ENCODE measurements at places on chromosomes 3 and 15.

- no peak for DNase-seq
Measured at GRCh38 chr3:76679541-76679940, 360.4 kb upstream of the ROBO2 start.

DNA sequence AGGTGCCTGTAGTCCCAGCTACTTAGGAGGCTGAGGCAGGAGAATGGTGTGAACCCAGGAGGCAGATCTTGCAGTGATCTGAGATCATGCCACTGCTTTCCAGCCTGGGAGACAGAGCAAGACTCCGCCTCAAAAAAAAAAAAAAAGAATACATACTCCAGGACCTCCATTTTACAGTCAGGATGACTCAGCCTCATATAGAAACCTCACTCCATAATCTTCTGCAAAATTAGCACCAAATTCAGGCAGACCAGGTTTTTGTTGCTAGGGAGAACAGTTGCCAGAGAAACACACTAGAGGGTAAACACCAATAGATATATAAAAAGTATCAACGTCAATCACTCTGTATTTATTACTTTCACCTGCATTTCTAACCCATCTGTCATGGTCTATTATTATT, 28.3 kb upstream of the AP3B2 start:
- DNase-seq: no peak

- peak; percentile 52 for DNase-seq
Measured at GRCh38 chr15:64883997-64884511, 27.6 kb upstream of the ANKDD1A start.

DNA sequence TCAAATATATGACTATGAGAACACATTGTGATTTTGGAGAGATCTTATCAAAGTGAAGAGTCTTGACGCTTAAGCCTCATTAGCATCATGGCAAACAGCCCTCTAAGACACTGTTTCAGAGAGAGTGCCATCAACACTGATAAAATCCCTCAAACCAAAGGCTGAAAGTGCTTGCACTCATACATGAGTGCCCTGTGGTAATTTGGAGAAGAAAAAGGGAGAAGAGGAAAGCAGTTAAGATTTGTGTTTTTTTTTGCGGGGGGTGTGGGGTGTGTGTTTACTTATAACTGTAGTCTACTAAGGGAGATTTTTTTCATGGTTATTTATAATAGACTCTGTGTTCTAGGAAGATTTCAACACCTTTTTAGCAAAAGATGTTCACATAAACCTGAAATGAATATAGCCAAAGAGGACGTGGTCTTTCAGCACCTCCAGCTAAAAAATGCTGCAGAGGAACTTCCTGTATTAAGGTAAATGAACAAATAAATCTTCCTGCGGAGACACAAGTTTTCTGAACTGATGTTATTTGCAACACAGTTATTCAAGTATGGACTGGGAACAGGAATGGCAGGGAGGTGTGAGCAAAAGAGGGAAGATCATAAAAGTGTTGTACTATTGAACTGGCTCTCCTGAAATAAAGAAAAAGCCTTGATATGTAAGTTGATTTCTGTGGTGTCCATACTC, 81.9 kb upstream of the TGFBR2 start:
- no peak for DNase-seq

DNA sequence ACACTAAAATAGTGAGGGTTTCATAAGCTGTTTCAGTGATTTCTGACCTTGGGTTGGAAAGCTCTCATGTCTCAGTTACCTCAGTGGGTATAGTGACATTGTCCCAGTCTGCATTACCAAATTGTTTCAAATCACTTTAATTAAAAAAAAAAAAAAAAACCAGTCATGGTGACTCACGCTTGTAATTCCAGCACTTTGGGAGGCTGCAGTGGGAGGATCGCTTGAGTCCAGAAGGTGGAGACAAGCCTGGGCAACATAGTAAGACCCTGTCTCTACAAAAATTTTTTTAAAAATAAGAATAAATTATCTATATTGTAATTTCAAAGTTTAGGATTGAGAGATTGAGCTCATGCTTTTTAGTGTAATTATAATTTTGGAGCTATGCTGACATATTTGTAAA, 78.0 kb downstream of the MBNL1 start:
- no peak for DNase-seq

DNA sequence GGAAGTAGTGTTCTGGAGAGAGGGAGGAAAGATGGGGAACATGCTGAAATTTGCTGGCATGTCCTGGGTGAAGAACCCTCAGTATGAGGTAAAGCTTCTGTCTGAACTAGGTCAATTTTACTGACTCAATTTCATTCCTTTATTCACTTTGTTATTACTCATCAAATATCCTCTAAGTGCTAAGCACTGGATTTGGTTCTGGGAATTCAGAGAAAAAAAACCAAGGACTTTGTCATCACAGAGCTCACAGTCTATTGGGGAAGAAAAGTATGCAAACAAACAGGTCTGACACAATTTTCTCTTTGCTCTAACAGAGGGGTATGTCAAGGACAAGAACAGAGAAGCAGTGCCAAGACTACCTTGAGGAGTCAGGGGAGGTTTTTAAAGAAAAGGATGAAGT, 68.0 kb downstream of the TFG start:
- no peak for DNase-seq

DNA sequence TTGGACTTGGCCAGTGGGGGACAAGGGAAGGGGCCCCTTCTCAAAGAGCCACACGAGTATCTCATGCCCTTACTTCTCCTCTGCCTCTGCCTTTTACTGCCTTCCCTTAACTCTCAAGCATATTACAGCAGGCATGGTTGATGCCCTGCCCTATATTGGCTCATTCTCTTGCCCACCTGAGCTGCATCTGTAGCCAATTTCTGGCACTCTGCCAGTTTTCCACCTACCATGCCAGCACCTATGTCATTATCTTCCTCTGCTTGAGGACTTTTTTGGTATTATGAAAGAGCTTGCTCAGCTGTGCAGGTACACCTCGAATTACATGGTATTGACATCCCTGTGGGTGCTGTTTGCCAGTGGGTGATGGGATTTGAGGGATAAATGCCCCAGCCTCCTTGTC, 181.8 kb downstream of the OXSM start:
- DNase-seq: no peak

- peak; percentile 56 for DNase-seq
Measured at GRCh38 chr3:149969940-149970715, 567 bp downstream of the PFN2 start.

GRCh38 chr3:169383770-169384169, 279.7 kb downstream of the MECOM start:
- no peak for DNase-seq

DNA sequence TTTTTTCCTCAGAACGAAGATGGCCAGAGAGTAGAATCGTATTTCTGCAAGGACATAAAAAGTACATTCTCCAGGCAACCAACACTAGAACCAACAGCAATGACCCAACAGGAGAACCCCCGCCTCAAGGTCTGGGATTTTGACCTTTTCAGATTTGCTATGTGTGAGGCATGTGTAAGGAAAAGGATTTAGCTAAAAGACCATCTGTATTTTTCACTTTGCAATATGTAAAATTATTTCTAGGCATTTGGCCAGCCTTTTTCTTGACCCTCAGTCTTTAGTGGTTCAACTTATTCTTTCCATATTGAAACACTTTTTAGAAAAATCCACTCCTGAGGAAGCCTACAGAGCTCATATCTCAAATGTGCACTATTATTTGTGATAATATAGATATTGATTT, 219.2 kb upstream of the GOLGA6L4 start:
- DNase-seq: no peak

GRCh38 chr3:151278230-151278629, at the start of gene P2RY14:
P2RY14 (minus strand) TSS chr3:151278542; CDS start chr3:151214316, 64,226 bp downstream.
- no peak for DNase-seq

DNA sequence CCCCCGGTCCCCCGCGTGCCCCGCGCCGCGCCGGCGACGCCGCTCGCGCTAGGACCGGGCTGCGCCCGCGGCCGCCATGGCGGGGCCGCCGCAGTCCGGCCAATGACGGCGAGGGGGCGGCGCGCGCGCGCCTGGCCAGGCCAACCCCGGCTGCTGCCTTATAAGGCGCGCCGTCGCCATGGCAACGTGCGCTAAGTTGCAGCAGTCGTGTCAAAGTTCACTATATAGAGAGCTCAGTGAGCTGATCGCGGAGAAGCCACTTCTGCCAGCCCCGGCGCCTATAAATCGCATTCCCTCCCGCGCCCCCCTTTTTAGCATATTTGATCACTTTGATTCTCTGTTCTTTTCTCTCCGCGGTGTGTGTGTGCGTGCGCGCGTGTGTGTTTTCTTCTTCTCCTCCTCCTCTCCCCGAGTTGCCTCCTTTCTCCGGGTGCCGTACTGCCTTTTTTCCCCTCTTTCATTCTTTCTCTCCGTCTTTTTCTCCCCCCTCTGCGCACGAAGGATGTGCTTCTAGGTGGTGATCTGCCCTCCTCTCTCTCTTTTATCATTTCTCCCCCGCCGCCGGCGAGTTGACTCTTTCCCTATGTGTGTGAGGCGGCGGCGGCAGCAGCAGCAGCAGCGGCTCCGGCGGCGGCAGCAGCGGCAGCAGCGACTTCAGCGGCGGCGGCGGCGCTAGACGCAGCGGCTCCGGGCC, at the start of gene NR2F2:
Gene NR2F2 (plus strand): TSS at position 251 of the 694 bp plus-strand sequence. CDS start 1,406 bp downstream, outside the sequence.
- DNase-seq: peak; percentile 47

- DNase-seq: no peak
Measured at GRCh38 chr3:144294659-144295538, 323.3 kb downstream of the DIPK2A start.

DNA sequence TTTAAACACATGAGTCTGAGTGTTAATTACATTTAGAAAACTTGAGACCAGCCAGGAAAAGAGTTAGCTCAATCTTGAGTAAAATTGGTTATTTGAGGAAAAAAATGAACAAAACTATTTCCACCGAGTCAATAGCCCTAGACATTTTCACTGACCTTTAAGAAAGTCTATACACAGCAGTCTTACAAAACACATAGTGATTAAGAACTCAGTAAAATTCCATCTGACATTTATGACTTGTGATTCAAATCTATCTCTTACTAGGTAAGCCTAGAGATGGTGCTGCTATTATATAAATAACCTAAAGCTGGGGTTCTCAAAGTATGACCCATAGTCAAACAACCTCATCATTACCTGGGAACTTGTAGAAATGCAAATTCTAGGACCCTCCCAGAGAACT, 109.1 kb upstream of the COL8A1 start:
- DNase-seq: no peak

GRCh38 chr3:172303941-172304558, 144.2 kb downstream of the GHSR start:
- no peak for DNase-seq

DNA sequence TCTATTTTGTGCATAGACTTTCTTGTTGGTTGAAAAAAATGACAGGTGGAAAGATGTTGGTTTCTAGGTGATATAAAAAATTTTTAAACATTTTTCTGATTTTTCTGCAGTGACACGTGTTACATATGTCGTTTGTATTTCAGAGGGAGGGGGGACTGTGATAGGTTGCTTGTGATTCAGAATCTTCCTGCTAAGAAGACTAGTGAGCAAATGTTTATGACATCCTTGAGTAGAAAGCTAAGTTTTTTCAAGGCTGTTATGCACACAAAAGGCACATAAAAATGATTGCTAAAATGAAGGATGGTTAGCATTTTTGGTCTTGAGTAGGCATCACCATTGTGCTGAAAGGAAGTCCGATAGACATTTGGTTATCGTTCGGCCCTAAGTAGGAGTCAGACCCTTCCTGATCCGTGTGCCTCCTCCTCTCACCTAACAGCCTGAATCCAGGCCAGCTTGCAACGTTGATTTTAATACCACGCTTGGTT, 1.5 kb downstream of the ZNF639 start:
- no peak for DNase-seq

DNA sequence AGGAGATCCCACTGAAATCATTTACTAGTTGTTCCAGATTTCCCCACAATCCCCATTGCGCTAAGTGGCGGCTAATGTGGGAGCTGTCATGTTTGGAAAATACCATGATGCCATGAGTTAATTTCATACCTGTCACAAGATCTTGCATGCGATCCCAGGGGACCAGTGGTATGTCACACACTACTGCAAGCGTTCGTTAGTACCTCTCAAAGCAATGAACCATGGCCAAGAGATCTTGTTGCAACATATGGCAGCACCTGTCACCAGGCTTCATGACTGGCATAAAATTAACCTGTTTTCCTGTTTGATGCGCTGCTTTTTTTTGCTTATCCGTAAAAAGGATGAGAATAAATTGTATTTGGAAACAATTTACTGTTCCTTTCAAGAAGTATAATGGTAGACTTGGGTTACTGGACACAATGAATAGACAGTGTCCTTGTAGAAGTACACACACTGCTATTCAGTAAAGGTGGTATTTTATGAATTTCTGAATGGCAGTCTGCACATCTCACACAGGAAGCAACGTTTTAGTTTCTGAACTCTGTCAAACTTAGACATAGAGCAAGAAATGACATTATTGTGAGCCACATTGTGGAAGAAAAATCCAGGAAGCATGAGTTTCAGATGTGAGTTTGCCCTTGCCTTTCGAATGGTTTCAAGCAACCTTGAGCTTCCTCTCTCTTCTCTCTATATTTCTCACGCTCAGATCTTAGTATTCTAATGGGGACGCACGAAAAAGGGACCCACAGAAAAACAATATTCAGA, 81.9 kb downstream of the CHL1 start:
- no peak for DNase-seq

DNA sequence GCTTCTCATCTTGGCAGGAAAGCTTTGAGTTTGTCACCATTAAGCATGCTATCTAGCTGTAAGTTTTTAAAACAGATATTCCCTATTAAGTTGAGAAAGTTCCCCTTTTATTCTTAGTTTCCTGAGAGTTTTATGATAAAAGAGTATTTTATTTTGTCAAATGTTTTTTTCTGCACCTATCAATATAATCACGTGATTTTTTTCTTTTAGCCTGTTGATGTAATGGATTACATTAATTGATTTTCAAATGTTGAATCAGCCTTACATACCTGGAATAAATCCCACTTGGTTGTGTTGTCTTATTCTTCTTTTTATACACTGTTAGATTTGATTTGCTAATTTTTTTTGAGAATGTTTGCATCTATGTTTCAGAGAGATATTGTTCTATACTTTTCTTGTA, 179.5 kb downstream of the ZNF621 start:
- DNase-seq: no peak

DNA sequence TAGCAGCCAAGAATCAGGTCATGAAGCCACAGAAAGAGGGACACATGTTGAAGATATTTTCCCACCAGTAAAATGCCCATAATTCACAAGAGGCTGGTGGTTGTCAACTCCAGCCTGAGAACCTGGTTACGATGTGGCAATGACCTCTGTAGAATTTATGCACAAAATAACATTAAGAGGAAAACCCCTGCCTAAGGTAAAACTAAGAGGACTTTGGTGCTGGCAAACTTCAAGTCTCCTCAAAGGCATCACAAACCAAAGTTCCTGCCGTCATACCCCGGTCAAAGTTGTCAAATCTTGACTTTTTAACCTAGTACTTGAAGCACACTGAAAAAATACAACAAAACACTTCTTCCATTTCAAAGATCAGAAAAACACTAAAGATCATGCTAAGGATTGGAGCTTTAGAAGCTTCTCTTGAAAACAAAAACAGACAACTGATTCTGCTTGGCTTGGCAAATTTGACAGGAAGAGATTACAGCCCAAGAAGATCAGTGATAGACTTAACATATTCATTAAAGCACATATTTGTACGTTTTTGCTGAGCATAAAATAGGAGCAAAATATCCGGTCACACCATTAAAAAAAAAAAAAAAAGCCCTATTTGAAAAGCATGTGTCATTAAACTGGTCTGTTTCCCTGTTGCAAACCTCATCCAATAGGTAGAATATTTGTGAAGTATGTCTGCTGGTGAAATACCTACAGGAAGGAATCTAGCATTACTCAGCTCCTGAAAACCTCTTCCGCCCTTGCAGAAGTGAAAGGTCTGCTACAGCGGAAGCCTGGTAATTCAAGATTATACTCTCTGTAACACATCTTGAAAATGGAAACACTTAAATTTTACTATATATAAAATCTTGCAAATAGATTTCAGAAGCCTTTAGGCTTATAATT, 22.8 kb downstream of the EIF4E3 start:
- DNase-seq: peak; percentile 38

Measured in activated T-helper 1 cell treated with anti-CD3 and anti-CD28 coated beads, Interleukin-12 subunit alpha, Interleukin-12 subunit beta, Interleukin-2, Interleukin-4 antibody, amounts not matched to agents 30 ng/mL and 10 ng/mL and 1 ng/mL, durations not matched to agents 14 hours and 24 hours and 36 hours (primary cell).